ENCODE measurements at places on chromosomes 1 and 21.

DNA sequence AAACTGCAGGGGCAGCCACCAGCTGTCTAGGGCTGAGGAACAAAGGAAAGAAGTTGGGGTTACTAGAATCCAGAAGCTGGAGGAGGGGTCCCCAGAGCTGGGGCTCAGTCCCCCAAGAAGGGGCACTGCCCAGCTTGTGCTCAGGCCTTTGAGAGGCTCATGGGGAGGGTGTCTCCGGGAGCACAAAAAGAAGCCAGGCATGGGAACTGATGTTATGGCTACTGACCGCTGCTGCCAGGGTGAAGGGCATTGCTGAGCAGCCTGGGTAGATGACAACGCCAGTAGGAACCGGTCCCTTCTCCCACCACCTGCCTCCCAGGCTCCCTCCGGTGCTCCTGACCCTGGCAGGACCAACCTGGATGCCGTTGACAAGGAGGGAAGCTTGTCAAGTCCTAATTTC, 762.5 kb upstream of the TPTE start:
- no peak for DNase-seq

DNA sequence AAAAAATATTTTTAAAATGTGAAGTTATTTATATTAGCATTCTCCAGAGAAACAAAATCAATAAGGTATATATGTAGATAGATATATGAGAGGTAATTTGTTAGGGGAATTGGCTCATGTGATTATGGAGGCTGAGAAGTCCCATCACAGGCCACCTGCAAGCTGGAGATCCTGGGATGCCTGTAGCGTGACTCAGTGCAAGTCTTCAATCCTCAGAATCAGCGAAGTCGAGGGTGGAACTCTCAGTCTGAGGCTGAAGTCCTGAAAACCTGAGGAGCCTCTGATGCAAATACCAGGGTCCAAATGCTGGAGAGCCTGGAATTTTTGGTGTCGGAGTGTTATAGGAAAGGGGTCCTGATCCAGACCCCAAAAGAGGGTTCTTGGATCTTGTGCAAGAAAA, 658.5 kb downstream of the USP25 start:
- DNase-seq = no peak

GRCh38 chr21:27519361-27519760, 552.5 kb upstream of the ADAMTS5 start:
- no peak for DNase-seq

GRCh38 chr1:182170891-182171461, 109.5 kb upstream of the ZNF648 start:
- no peak for DNase-seq

GRCh38 chr1:74976491-74976890, 157.7 kb upstream of the LHX8 start:
- DNase-seq = no peak

GRCh38 chr1:246782120-246782900, 58.1 kb downstream of the SCCPDH start:
- DNase-seq = no peak

DNA sequence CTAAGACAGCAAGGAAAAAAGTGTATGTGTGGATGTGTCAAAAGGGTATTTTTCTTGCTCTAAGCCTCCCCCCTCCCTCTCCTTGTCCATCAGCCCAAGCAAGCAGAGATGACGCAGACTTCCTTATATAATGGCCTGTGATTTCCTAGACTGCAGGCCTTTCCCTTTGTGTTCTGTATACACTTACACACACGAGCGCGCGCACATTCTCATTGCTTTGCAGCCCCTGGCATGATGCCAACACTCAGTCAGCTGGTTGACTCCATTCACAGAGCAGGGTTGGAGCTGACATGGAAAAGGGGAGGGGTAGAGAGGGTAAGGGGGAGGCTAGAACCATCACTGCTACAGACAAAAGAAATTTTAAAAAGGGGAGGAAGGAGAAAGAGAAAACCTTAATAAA, 41.8 kb downstream of the GATAD2B start:
- no peak for DNase-seq

DNA sequence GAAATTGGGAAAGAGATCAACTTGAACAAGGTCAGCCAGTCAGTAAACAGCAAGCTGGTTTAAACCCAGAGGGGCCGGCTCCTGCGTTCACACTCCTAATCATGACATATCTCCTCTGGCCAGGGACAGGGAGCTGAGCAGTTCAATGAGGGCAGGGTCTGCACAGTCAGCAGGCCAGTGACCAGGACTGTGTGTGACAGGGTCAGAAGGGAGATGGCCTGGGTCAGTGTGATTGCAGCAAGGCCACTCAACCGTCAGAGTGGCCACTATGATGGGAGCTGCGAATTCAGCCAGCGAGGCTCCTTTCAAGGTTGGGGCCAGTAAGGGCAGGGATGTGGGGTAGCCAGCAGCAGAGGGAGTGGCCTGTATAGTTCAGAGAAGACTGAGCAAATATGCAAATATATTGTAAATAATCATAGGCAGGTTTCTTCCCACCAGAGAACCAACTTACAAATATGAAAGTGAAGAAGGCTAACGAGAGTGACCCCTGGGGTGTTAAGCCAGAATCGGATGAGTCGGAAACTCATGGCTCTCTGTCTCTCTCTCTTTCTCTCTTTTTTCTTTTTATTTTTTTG, 20.0 kb downstream of the NOL9 start:
- DNase-seq = no peak

DNA sequence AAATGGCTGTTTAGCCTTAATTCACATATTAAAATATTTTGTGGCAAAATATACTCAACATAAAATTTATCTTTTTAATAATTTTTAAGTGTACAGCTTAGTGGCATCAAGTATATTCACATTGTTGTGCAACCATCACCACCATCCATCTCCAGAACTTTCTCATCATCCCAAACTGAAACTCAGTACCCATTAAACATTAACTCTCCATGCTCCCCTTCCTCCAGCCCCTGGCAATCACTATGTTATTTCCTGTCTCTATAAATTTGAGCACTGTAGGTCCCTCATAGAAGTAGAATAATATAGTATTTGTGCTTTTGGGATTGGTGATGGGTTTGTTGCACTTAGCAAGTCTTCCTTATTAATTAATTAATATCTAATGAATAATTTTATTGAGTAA, 29.4 kb downstream of the CCN1 start:
- DNase-seq = no peak

- DNase-seq = no peak
Observed at GRCh38 chr1:156075775-156076204, 6.5 kb downstream of the MEX3A start.

- DNase-seq = no peak
Observed at GRCh38 chr1:171081314-171081753, 9.4 kb upstream of the FMO3 start.

- no peak for DNase-seq
Observed at GRCh38 chr1:32991819-32992488, 27.3 kb upstream of the RNF19B start.

GRCh38 chr1:110636149-110636935, 30.2 kb upstream of the KCNA2 start:
- no peak for DNase-seq

DNA sequence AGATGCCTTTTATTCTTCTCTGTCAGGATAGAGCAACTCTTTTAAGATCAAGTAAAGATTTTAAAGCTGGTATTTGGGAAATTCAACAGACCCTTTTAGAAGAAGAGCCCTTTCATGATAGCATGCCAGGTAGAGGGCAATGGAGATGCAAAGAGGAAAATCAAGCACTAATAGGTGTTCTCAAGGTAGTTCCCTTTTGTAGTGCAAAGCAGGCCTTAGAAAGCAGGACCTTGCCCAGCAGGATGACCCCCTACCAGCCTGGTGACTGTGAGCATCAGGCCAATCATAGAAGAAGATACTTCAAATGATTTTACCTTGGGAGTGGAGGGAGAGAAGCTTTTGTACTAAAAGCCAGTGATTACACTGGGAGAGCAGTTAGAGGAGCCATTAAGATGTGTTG, 381.4 kb upstream of the ZRANB2 start:
- no peak for DNase-seq

- no peak for DNase-seq
Observed at GRCh38 chr1:115805597-115805996, 35.3 kb downstream of the NHLH2 start.

DNA sequence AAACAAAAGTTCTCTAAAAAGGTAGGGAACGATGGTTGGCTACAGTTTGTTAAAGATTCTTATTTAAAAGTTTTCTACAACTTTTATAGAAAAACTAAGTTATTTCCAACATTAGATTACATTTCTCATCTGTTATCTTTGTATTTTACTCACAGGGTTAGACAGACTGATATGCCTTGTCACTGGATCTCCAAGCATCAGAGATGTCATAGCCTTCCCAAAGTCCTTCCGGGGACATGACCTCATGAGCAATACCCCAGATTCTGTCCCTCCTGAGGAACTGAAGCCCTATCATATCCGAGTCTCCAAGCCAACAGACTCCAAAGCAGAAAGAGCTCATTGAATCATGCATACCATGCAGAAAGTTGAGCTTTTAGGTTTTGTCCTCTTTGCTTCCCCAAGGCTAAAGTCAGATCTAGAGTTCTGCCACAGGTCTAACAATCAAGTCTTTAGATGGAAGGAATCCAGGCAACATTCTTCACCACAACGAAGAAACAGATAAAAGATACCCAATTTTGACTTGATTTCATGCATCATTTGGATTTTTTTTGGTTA, 10.3 kb downstream of the GAS5 start:
- no peak for DNase-seq

GRCh38 chr1:45543581-45544417, 6.8 kb upstream of the AKR1A1 start:
- no peak for DNase-seq

- no peak for DNase-seq
Observed at GRCh38 chr1:147283011-147283410, 40.5 kb downstream of the CHD1L start.

- no peak for DNase-seq
Observed at GRCh38 chr21:43712268-43712942, 6.5 kb upstream of the PDXK start.

GRCh38 chr1:152115344-152115743, at the start of gene TCHH:
Gene TCHH (minus strand): TSS chr1:152115444. CDS start chr1:152114080, 1,364 bp downstream.
- no peak for DNase-seq

DNA sequence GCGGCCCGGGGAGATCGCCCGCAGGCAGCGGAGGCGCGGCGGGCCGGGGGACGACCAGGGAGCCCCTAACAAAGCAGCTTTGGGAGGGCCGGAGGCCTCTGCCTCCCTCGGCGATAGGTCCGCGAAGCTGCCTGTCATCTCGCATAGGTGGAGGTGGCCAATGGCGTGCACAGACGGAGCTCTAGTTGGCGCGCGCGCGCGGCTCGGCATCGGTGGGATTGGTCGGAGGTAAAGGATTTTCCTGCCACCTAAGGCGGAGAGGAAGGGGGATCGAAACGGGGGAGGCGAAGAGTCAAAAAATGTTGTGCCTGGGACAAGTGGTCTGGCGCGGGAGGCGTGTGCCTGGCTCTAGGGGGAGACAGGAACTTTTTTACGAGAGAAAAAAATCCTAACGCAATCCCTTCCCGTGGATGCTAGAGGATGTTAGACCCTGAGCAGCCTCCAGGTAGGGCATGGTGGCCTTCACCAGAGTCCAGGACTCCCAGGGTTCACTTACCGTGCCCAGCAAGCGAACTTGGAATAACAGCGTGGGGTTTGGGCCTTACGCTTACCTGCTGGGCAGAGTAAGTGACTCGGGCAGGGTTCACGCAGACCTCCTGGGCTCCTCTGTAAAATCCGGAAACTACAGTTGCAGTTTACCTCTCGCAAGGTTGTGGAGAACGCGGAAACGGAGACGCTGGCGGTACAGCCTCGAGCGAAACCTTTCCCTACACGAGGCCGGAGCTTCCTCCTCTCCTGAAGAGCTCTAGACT, 99.9 kb upstream of the SOD1 start:
- peak; percentile 71 for DNase-seq

DNA sequence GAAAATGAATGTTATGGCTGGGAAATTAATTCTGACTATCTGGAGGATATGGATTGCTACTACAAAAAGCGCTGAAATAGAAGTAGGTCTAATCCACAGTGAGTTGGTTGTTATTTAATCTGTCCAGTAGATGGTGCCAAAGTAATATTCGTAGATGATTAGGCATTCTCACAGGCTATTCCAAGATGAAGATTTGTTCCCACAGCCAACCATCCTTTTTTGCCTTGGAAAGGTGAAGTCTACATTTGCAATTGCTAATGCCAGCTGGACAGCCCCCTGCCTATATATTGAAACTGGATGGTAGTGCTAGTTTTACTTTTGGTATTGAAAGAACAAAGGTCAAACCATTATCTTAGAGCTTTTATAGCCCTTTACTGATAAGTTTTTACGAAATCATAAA, 43.8 kb downstream of the RBM11 start:
- peak; percentile 2 for DNase-seq

DNA sequence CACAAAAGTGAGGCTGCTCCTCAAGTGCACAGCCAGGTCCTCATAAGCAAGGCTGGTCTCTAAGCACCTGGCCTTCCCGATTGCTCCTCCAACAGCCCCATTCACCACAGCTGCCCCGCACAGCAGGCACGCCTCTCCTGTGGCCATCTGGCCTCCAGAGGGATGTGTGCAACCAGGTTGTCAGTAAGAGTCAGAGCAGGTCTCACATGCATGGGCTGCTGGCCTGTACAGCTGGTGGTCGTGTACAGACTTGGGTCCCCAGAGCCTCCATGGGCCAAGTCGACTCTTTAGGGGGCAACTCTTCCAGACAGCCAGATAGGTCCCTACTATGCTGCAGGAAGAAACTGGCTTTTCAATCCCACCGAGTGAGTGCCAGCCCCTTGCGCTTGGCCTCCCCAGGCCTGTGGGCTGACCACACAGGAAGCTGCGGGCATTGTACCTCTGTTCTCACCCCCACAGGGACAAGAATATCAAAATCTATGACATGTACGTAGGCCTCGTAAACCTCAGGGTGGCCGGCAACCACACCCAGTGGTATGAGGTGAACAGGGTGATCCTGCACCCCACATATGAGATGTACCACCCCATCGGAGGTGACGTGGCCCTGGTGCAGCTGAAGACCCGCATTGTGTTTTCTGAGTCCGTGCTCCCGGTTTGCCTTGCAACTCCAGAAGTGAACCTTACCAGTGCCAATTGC, 1.4 kb downstream of the PRSS38 start:
- DNase-seq = no peak

- no peak for DNase-seq
Observed at GRCh38 chr1:238982736-238983135, 403.6 kb upstream of the CHRM3 start.

GRCh38 chr1:42290130-42290529, 44.9 kb downstream of the FOXJ3 start:
- DNase-seq = no peak

GRCh38 chr21:45518742-45519141, 23.5 kb downstream of the SLC19A1 start:
- no peak for DNase-seq

- no peak for DNase-seq
Observed at GRCh38 chr1:6962996-6963911, 178.0 kb downstream of the CAMTA1 start.

- DNase-seq = no peak
Observed at GRCh38 chr1:5477716-5478115, 514.5 kb downstream of the NPHP4 start.
